ENCODE measurements at places on chromosomes 2 and 18.

- DNase-seq, result no peak
Measured at GRCh38 chr18:9365406-9365805, 30.8 kb downstream of the TWSG1 start.

DNA sequence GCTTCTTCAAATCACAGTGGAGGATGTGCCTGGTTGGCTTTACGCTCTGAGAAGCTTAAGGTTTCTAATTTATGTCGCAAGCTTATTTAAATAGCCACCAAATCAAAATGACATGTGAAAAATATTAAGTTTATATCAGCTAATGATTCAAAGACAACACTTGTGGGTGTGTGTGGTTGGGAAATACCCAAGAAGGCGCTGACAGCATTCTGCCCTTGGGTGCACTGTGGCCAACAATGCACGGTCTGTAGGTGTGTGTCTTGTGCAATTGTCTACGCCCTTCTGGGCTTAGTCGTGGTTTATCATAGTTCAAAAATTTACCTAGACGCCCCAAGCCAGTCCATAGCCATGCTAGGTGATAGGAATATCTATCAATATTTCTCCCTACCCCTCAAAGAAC, 60.9 kb downstream of the KCTD1 start:
- no peak for DNase-seq

DNA sequence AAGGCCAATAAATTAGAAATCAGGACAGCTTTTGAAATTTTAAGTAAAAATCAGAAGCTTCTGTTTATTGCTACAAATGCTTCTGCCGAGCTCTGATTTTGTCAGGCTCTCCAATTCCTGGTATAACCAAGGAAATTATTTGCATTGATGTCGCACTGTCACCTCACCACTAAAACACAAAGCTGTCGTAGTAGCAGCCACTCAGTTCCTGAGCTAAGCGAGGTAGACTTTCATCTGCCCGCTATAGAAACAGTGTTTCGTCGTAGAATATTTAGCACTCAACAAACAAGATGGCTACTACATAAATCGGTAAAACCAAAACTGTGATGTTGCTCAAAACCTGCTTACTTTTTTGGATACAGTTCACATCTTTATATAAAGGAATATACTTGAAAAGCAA, 141.3 kb upstream of the FOSL2 start:
- no peak for DNase-seq

- no peak for DNase-seq
Measured at GRCh38 chr2:54275541-54275940, 19.5 kb upstream of the TSPYL6 start.

- DNase-seq, result no peak
Measured at GRCh38 chr18:7146067-7146466, 28.5 kb upstream of the LAMA1 start.

DNA sequence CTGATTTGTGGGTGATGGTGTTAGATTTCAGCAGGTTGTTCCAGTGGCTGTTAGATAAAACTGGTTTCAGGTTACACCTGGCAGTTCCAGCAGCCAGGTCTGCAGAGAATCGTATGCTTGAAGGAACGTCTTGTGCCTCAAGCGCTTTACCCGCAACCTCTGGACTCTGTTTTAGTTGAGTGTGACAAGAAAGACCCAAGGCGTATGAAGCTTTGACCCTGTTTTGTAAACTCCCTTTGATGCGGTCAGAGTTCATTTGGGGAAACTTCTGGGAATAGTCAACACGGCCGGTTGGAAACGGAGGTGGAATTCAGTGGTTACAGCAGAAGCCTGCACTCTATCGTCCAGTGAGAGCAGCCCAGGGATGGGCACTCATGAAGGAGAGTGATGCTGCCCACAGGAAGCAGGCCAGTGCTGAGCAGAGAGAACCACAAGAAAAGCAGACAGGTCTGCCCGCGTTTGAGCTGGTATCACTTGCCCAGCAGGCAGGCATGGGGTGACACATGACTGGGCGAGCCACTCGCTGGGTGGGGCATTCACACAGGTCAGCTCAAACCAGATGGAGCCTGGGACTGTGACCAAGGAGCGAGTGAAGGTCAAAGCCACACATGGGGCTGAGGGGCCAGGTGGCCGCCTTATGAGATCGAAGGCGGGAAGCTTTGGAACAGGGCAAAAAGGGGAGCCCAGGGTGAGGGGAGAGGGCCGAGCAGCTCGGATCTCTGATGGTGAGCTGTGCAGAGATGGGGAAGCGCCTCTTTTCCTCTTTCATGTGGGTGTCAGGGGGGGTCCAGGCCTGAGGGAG, 99.6 kb upstream of the MBOAT2 start:
- no peak for DNase-seq

Measured in stimulated activated CD8-positive, alpha-beta memory T cell treated with anti-CD3 and anti-CD28 coated beads, Interleukin-15, amount 100 ng/mL, for 24 hours (primary cell).